NCI-H69 (cell line): ENCODE measurements at places on chromosomes 5 and 9.

GRCh38 chr5:85556464-85556863 is 1061.3 kb upstream of the COX7C start:
- DNase-seq, result no peak

GRCh38 chr9:36679710-36680109 is 107.0 kb downstream of the MELK start:
- DNase-seq, result no peak

DNA sequence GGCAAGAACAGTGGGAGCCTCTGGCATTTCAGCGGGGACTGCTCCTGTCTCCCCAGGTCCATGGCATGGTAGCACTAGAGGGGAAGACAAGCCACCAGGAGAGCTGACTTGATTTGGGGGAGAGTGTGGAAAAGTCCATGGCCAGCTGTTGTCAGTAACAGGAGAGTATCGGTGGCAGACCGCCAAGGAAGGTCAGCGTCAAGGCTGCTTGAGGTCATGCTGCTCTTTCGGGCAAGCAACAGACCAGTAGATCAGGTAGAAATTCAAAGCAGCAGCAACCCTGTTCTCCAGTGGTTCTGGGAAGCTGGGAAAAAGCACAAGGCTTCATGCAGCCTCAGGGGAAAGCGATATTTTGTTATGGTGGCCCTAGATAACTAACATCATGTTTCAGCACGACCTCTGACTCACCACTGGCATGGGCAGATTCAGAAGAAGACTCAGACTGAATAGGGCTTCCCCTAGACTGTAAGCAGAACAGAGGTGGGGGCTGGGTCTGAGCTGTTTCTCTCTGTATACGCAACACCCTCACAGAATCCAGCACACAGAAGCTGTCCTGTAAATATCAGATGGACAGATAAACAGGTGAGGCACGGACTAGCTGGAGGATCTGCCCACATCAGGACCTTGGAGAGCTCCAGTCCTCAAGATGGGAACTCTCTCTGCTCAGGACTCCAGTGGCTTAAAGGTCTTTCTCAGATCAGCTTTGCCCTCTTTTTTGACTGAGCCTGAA is 35.2 kb upstream of the PLEKHG4B start:
- no peak for DNase-seq

DNA sequence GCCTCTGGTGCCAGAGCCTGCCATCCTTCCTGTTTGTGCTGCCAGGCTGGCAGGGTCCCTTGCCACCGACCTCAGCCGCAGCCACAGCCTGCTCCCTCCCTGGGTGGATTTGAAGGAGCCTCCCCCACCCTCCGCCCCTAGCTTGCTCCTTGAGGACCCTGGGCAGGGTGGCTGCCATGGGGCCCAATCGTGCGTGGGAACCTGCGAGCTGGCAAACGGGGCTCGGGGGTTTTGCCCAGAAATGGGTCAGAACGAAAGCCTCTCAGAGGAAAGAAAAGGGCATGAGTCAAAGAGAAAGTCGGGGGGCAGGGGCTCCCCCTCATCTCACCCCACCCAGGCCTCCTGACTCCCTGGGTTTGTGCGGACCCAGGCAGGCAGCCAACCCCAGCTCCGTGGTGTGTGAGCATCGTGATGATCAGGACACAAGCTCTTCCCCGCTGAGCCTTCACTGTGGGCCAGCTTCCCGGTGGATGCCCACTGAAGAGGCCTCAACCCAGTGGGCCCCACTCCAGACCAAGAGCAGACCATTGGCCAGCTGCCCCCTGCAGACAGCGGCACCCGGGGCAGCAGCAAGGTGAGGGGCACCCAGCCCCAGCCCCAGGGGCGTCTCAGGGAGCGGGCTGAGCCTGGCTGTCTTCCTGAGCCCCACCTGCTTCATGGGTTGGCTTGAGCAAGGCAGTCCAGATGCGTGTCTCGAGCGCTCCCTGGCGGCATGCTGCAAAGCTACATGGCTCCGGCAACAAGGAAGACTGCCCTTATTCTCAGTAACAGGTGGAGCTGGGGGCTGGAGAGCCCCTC is 3.0 kb upstream of the FUT7 start:
- DNase-seq, result peak; percentile 91

- DNase-seq, result peak; percentile 80
These were observed 780 bp downstream of the RNU6ATAC start for GRCh38 chr9:134163371-134164196.

DNA sequence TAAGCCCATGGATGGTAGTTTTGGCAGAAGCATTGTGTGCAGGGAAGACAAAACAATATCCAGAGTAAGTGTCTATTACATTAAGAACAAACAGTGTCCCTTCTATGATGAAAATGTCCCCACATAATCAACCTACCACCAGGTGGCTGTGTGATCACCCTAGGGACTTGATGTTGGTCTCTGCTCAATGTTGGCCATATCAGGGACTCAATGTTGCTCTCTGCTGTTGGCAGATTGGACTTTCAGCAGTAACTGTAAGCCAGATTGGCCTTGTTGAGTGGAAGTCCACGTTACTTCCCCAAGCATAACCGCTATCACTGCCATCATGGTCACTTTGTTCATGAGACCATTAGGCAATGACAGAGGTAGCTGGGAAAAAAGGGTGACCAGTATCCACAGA is 52.8 kb upstream of the PRSS3 start:
- peak; percentile 25 for DNase-seq

DNA sequence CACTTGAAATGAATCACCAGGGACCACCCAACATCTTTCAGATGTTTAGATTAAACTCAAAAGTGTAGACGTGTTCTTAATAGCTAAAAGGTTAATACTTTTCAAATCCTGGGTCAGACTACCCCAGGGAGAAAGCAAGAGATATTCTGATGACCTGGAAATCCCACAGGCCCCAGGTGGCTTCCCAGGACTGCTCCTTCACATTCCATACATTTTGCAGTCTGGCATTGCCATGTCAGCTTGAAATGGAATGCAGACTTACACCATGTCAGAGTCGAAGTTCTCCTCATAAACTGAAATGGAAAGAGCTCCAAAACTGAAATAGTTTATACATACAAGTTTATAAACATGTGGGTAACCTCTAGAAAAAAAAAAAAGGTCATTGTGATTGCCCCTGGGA is 61.5 kb downstream of the TMEM167A start:
- DNase-seq, result no peak

GRCh38 chr5:67581203-67581602 is 384.6 kb upstream of the CD180 start:
- DNase-seq, result peak; percentile 79

GRCh38 chr9:76650692-76651091 is 113.5 kb upstream of the PCA3 start:
- peak; percentile 72 for DNase-seq

- DNase-seq, result no peak
These were observed 33.9 kb downstream of the AHRR start for GRCh38 chr5:355379-355935.

GRCh38 chr5:3957658-3958057 is 362.0 kb downstream of the IRX1 start:
- no peak for DNase-seq

DNA sequence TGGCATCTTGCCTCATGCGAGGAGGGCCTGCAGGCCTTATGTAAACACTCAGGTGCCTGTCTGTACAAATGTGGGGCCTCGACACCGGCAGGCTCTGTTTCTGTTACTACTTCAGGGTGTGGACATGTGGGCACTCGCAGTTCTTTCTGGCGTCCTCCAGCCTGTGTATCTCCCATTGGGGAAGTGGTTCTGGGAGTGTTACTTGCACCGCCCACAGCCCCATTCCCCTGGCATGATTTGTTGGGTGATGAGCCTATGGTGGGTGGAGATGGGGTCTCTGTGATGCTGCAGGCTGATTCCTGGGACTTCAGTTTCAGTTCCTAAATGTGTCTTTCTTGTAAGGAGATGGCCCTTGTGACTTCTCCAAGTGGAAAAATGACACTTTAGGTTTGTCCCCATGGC is 82.1 kb upstream of the PITX1 start:
- no peak for DNase-seq

GRCh38 chr5:100634937-100635534 is 99.9 kb downstream of the FAM174A start:
- no peak for DNase-seq

DNA sequence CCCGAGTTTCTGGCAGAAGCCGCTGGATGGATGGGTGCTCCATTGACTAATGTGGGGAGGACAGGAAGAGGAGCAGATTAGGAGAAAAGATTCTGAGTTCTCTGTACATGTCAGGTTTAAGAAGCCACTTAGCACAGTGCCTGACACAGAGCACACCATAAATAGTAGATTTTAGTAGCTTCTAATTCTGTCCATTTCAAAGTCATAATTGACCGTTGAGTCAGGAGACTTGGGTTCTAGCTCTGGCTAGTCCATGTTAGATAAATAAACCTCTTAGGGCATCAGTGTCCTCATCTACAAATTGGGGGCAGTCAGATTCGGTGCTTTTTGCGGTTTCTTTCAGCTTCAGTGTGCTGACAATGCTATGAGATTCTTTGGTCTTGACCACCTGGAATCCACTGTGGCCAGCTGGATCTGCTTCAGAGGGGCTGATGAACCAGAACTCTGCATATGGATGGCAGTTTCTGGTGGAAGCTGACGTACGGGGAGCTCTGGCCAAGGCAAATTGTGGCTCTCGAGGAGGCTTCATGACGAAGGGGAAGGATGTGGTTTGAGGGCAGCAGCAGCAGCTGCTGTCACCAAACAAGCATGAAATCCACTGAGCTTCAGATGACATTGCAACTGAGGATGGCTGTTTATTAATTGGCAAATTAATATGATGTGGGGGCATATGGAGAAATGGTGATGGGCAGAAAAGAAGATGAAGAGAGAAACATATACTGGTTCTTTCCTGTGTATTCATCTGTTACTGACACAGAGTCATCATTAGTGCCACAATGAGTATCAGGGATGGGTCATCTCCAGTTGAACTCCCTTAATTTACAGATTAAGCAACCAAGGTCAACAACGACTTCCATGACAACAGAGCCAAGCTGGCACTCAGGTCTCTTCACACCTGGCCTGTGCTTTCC is 134.4 kb downstream of the AOPEP start:
- peak; percentile 81 for DNase-seq

DNA sequence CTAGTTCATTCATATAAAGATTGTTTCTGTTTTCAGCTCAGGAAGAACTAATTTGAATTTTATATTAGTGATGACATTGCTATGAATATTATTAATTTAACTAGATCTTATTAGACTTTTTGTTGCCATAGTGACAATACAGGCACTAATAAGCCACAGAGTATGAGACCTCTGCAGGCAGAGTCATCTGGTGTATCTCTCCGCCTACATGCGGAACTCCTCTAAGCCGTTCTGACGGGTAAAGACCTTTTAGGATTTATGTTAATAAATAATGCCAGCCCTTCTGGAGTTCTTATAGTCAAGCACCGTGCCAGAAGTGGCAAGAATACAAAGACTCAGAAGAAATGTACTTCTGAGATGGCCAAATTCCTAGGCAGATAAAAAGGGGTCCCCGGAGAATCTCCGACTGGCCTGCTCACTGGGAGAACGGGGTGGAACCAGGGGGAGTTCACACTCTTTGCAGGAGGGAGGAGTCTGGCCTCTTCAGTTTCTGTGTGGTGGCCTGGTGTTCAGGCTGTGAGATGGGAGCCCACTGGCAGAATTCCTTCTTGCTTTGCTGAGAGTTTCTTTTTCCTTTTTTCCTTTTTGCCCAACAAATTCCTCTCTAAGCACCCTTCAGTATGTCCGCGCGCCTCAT is 85.1 kb upstream of the IL12B start:
- no peak for DNase-seq

- no peak for DNase-seq
These were observed 35.7 kb downstream of the BNC2 start for GRCh38 chr9:16834817-16835216.

DNA sequence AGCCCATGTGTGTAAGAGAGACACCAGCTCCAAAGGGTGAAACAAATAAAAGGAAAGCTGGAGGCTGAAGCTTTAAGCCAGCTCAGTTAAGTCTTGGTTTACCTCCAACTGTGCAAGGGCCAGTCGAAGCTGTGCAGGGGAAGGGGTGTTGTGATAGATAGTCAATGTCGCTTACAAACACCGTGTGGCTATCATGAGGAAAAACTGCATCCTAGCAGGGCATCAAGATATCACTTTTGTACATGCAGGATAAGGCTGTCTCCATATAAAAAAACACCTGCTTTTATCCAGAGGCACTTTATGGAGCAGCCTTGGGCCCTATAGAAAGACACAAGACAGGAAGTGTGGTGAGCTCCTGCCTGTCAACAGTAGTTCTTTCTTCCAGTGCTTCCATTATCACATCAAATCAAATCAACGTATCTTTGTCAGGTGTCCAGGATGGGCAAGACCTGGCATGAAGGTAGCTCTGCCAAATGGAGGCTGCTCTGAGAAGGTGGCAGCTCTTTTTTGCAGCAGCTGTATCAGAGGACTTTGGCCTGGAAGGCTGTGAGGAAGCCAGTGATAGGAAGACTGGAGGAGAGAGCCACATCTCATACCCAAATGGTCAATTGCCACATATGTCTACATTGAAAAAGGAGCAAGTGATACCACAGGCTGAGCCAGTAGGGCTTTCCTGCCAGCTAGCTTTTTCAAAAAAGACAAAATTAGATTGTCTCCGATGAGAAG is 29.3 kb upstream of the SELENOP start:
- DNase-seq, result no peak

- DNase-seq, result peak; percentile 72
These were observed at the start of gene IL11RA for GRCh38 chr9:34651876-34652601. IL11RA (plus strand) TSS chr9:34652185; CDS start chr9:34655218, 3,033 bp downstream.

DNA sequence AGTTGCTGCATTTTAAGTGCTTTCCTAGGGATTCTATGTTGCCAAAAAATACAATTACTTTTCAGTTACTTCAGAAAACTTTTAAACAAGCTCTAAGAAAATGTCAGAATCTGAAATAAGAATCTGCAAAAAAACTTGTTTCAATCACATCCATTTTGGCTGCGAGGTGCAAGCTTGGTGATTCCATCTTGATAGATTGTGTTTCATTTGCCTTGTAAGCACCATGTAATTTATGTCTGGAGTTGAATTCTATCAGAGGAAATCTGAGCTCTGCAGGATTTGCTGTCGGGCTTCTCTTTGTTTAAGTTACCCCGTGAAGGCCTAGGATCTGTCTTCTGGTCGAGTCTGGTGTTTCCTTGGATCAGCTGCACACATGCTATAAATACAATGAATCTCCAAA is 40.4 kb upstream of the MAN2A1 start:
- DNase-seq, result peak; percentile 75

GRCh38 chr9:129879103-129879699 is 43.9 kb downstream of the USP20 start:
- DNase-seq, result no peak

DNA sequence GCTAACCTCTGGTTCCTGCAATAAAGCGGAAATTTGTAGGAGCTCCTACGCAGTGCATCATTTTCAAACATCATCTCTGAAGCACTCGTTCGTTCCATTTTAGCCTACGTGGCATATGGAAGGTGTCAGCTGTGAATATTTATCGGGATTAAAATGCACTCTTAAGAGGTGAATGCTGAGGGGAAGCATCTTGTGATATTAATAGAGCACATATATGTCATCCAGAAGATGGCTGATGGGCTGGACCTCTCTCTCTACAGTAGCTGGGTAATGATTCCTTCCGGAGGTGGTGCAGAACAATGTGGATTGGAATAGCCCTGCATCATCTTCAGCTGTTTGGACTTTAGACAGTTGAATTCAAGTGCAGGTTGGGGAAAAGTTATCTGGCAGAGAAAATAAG is 478.7 kb downstream of the DMAC1 start:
- no peak for DNase-seq
